ENCODE measurements at places on chromosomes 6 and 20.
A peak's percentile ranks its signal among the peaks of the same experiment; 100 is the strongest.

GRCh38 chr6:16903470-16903869, 142.2 kb upstream of the ATXN1 start:
- DNase-seq, result no peak

DNA sequence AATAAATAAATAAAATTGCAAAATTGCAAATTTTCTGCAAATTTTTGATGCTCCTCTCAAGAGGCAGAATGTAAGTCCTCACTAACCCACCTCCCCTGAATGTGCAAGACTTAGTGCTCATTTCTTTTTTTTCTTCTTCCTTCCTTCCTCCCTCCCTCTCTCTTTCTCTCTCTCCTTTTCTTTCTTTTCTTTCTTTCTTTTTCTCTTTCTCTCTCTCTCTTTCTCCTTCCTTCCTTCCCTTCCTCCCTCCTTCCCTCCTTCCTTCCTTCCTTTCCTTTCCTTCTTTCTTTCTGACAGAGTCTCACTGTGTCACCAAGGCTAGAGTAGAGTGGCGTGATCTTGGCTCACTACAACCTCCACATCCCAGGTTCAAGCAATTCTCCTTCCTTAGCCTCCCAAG, 60.1 kb downstream of the ZNF217 start:
- no peak for DNase-seq

- DNase-seq, result peak; percentile 52
Measured at GRCh38 chr20:17873410-17874270, 95.0 kb downstream of the SNX5 start.

DNA sequence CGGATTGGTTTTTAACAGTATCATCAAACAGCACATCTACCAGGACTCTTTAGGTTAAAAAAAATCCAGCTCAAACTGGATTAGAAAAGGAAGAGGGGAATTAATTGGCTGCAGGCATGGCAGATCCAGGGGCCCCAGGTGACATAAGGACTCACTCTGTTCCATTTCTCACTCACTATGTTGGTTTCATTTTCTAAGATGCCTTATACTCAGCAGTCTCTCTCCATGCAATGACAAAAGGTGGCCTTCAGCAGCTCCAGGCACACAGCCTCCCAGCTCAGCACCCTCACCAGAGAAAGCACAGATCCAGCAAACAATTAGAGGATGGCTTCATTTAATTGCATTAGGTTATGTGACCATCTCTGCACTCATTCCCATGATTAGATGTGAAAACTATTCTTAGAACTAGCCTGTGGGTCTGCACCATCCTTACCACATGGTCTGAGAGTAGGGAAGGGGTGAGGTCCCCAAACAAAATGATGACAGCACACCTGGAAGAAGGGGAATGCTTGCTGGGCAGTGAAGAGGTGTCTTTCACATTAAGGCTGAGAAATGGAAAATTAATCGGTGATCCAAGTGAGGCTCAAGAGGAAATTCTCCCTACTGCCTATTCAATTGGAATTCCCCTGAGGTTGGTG, 243.1 kb downstream of the CDH26 start:
- no peak for DNase-seq

DNA sequence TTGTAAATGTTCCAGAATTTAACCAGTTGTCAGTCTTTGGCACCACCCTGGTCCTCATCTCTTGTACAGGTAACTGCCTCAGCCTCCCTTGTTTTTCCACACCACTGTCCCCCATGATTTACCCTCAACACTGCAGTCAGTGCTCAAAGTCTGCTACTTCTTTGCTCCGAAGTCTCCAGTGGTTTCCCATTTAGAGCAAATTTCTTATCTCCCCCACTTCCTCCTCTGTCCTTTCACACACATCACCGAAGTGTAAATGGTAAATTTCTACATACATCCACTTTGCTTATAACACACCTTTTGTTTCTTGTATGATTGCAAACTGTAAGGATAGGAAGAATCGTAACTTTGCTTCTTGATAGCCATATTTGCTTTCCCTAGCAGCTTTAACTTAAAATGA, 115.3 kb downstream of the JARID2 start:
- DNase-seq, result no peak

GRCh38 chr20:63273059-63273579, 506 bp downstream of the ARFGAP1 start:
- DNase-seq, result no peak

DNA sequence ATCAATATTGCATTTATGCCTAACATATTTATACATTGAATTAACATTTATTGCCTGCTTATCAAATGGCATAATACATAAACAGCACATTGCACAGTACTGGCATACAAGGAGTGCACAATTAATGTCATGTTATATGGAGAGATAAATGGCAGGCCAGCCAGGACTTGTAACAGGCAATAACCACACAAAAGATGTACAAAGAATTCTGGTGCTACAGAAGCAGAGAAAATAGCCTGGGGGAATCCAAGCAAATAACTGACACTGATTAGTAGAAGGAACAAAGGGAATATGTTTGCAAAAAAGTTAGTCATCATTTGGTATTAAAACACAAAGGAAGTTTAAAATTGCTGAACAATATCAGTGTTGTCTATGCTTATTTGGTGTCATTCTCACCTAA, 27.3 kb downstream of the COL21A1 start:
- no peak for DNase-seq

GRCh38 chr20:25310921-25311728, 63.2 kb downstream of the PYGB start:
- no peak for DNase-seq

DNA sequence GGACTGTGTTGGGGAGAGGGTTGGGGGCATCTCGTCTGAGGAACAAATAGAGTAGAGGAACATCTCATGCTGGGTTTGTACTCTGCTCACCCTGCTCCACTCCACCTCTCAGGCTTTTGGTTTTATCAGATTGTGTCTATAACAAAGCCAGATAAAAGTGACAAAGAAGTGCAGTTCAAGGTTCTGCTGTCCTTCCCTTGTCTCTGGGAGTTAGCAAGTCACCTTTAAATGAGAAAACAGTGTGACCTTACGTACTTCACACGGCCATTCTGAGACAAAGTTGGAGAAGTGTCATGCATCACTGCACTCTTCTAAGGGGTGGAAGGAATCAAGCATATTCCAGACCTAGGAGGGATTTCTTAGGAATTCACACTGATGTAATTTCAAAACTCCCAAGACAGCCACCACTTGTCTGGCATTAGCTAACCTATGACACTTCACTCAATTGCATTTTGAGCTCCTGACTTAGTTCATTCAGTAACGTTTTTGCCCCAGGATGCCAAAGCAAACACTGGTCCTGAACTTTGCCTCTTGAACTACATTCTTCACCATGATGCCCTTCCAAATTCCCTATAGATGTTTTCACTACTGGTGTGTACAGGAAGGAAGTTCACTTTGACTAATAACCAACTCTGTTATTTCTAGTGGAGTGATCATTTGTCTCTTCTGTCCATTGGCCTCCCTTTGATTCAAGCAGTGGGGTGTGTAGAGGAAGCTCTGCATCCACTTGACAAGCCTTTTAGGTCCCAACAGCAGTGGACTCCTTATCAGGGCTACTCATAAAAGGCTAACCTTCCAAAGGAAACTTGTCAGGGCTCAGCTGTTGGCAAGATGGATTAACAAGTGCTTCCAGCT, 647.6 kb upstream of the FLRT3 start:
- no peak for DNase-seq

DNA sequence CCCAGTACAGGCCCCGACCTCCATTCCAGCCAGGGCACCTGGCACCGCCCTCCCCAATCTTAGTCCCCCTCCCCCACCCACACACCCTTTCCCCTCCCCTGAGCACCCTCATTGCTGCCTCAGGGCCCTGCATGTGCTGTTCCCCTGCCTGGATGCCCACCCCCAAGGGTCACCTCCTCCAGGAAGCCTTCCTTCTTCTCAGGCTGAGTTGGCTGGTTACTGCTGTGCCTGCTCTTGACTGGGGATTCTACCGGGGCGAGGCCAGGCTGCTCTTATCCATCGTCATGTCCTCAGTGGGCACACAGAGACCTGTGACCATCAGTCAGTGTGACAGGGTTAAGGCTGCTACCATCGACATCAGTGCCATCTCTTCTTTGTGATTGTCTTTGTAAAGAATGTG, 23.6 kb downstream of the BHLHE23 start:
- no peak for DNase-seq

GRCh38 chr20:12914804-12915203, 94.0 kb upstream of the SPTLC3 start:
- DNase-seq, result no peak

- DNase-seq, result no peak
Measured at GRCh38 chr6:99219788-99220187, 129.7 kb downstream of the FAXC start.

GRCh38 chr6:151716526-151716932, 91.0 kb upstream of the ESR1 start:
- no peak for DNase-seq

DNA sequence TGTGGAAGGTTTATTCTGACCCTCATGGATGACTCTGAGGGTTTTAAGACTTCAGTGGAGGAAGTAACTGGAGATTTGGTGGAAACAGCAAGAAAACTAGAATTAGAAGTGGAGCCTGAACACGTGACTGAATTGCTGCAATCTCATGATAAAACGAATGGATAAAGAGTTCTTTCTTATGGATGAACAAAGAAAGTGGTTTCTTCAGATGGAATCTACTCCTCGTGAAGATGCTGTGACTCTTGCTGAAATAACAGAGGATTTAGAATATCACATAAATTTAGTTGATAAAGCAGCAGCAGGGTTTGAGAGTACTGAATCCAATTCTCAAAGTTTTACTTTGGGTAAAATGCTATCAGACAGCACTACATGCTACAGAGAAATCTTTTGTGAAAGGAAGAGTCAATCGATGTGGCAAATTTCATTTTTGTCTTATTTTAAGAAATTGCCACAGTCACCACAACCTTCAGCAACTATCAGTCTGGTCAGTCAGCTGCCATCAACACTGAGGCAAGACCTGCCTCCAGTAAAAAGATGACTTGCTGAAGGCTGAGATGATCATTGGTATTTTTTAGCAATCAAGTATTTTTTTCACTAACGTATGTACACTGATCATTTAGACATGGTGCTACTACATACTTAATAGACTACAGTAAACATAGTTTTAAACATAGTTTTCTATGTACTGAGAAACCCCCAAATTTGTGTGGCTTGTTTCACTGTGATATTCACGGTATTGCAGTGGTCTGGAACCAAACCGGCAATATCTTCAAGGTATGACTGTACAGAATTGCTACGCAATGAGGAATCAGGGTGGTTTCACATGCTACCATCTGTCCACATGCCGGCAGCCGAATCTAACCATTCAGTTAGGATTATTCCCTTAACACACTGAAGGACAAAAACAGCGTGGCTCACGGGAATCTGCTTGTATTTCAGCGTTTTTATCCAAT, 149.0 kb downstream of the MYB start:
- DNase-seq, result no peak

DNA sequence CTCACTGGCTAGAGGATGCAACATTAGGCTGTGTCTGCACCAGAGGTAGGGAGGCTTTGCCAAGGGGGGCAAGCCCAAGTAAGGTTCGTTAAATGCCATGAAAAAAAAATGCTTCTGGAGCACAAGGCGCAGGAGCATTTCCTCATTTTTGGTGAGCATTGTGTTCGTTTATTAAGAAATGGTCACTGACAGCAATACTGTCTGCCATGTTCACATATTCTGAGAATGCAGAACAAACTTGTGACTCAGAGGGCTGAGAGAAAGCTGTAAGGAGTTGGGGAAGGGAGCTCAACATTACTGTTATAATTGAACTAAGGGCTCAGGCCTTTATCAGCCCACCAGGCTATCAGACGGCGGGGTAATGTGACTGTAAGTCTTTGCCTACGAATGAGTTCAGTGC, 465.4 kb upstream of the BTBD3 start:
- no peak for DNase-seq

GRCh38 chr20:50100552-50100951, 12.4 kb downstream of the UBE2V1 start:
- DNase-seq, result no peak

- no peak for DNase-seq
Measured at GRCh38 chr20:8395956-8396355, 263.9 kb downstream of the PLCB1 start.

DNA sequence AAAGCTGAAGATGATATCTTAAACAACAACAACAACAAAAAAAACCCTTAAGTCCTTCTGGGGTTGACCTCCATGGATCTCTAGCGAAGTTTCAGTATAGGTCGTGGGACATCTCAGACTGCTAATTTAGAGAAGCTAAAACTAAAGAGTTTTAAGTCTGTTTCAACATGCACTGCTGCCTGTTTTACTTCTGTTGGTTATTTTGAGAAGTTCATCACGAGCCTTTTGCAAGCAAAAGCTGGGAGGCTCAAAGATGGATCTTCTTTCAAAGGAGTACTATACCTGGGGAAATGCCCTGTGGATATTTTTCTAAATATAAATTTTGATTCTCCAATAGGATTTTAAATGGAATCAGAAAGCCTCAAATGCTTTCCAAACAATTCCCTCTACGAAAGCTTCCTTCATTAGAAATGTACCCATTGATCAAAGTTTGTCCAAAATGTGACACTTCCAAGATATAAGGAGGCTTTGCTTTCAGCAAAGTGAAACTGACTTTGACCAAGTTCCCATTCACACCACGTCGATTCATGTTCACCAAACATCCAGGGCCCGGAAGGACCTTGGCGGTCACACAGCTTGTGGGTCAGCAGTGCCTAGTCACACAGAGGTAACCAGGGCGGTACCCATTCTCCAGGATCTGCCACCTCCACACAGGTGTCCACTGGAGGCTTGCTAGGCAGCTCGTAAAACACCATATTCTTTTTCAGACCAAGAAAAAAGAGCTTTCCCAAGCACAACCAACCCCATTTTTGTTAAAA, 94.7 kb upstream of the QKI start:
- DNase-seq, result no peak

DNA sequence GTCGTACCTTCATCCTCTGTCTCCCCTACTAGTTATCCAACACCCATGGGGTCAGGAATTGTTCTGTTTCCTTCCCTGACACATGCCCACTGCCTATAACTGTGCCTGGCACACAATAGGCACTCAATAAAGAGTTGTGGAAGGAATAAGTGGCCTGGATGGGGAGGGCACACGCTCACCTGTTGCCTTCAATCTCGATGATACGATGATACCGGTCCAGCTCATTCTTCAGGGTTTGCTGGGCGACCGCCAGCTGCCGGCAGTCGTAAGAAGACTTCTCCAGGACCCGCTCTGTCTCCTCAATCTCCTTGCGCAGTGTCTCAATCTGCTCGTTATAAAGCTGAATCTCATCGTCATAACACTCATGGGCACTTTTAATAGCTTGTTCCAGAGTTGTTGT, 32.5 kb downstream of the BFSP1 start:
- DNase-seq, result no peak

- DNase-seq, result no peak
Measured at GRCh38 chr20:48201188-48201587, 415.9 kb upstream of the SULF2 start.

- peak; percentile 70 for DNase-seq
Measured at GRCh38 chr6:3457710-3458602, 1.1 kb upstream of the SLC22A23 start.

- no peak for DNase-seq
Measured at GRCh38 chr6:56101141-56101553, 146.2 kb downstream of the COL21A1 start.

- no peak for DNase-seq
Measured at GRCh38 chr20:48772183-48772976, 55.4 kb downstream of the PREX1 start.

All from NCI-H1436 (cell line).